ENCODE measurements at places on chromosomes 2 and 18.

DNA sequence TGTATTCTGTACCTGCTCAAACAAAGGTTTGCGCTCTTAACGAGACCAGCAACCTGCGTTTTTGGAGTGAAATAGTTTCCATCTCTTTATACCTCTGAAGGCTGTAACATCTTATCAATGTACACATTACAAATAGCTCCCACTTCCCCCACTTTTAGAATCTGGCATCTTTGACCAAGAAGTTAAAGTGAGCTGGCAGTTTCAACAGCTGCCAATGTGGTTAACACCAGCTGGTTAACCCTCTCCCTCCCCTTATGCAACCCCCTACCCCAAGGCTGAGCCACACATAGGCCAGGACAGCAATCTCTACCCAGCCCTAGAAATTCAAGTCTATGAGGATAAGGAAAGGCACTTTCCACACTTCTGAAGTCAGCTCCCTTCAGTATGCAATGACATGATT lies 2.2 kb upstream of the SERTAD2 start:
- DNase-seq: no peak

DNA sequence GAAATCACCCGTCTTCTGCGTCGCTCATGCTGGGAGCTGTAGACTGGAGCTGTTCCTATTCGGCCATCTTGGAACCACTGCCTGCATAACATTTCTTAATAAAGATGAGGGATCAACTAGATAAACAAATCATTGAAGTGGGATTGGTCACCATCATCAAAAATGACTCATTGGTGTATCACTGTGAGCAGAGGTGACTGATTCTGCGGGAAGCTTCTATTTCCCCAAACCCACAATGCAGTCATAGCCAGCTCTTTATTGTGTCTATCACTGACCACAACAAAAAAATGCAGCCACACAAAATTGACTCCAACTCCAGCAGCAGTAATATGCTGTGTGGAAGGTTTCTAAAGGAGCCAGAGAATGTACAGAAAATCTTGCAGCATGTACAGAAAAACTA lies 630.7 kb upstream of the HS6ST1 start:
- no peak for DNase-seq

GRCh38 chr2:29703336-29703735 lies 218.1 kb downstream of the ALK start:
- no peak for DNase-seq

- DNase-seq: no peak
Observed at GRCh38 chr18:62682371-62682770, 33.0 kb upstream of the PHLPP1 start.

DNA sequence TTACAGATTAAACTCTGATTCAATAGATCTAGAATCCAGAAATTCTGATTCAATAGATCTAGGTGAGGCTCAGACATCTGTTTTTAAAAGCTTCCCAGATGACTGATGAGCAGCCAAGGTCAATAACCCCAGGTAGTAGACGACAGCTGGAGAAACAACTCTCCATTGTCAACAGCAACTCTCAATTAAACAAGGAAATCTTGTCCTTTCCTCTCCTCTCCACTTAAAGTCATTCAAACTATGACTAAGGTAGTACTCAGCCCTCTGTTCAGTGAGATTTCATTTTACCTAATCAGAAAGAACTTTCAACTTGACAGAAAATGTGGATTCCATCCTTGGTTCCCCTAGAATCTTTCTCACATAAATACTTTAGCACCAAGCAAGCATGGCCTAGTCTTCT lies 94.6 kb upstream of the SCG2 start:
- no peak for DNase-seq

DNA sequence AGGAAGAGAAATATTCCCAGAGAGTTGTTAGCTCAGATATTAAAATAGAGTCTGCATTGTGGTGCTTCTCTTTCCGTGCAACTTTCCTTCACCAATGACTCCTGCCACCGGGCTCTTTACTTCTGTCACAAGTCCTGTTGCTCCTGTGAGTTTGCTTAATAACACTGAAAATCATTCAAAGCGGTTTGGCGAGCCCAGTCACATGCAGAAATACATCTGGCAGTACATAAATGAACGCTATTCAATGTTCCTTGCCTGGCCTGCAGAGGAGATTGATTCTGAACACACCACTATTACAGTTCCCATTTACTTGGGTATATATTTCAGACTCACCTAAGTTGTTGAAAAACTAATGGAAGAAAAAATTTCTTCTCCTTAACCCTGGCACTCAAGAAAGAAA lies 276.6 kb downstream of the ZNF521 start:
- no peak for DNase-seq

- DNase-seq: no peak
Observed at GRCh38 chr18:44841221-44841620, 160.5 kb downstream of the SETBP1 start.

DNA sequence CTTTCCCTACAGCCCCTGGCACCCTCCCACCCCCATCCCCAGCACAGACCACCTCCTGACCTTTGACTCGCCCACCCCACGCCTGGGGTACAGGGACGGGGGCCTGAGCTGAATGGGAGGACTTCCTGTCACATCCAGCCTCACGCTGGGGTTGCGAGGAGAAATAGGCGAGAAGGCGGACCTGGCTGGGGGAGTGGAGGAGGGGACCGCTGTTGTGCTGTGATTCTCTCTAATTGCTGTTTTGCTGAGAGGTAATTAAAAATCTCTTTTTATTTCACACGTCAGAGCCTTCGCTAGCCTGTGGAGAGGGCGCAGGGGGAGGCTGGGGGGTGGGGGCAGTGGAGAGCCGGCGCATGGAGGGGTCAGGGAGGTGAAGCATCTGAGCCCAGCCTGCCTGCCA lies 9.7 kb upstream of the ECEL1 start:
- DNase-seq: no peak

All from stimulated activated CD4-positive, alpha-beta T cell treated with anti-CD3 and anti-CD28 coated beads, TNF-alpha, amount 100 ng/mL, for 4 hours (primary cell).